ENCODE measurements at places on chromosomes 5 and 9. TPM values are rescaled to one million over a fixed set of nuclear protein-coding genes. Genes with fewer than 3 reads are reported as not detected.

DNA sequence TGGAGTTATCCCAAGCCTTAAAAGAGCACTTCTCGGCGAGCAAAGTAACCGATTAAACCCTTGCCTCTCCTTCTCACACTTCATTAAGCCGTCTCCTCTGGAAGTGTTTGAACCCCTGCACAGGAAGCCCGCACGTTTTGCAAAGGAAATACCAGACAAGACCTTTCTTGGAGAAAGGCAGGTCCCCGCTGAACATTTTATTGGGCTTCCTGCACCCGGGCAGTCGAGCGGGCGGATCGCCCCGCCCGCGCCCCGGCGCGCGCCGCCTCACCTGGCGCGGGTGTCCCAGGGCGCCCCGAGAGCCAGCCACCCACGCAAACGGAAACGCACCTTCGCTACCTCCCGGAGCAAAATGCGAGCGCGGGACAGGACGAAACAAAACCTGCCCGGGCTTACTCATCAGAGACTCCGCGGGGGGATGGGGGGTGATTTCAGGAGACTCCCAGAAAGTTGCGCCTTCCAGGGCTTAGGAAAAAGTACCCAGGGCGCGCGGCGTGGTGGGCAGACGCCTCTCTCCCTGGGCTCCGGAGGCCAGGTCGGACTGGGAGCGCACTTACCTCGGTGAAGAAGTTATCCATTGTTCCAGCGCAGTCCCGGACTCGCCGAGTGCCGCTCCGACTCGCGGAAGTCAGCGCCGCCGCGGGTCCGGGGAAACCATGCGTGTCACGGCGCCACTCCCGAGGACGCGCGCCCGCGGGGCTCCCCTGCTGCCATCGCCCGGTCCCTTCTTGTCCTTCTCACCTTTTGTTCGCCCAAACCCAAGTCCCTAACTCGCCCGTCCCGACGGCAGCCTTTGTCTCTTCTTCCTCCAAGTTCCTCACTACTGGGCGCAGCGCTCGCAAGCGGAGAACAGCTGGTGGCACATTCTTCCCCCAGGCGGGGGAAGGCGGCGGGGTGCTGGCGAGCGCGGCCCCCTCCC lies 598 bp downstream of the MYO10 start:
- DNase-seq = peak; percentile 42

GRCh38 chr9:126844085-126844484 lies 16.4 kb upstream of the ZBTB34 start:
- DNase-seq = no peak

DNA sequence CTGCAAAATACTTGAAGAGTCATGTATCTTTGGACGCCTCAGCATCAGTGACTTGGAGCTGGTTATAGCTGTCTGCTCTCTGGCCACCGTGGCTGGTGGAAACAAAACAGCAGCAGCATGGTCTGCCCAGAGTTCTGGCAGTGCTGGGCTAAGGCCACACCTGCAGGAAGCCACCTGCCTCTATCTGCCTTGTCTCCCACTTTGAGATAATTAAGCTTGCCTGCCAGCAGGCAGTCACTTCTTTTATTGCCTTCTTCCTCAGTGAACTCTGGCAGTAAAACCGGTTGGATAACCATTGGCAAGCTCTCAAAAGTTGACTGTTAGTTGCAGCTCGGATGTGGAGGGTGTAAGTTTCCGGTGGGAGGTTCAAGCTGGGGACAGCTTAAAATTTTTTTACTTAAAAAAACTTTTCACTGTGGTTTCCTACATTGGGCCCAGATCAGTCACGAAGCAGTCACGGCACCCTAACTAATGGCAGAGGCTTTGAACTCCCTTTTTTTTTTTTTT lies 4.9 kb downstream of the SMIM3 start:
- DNase-seq = peak; percentile 92

GRCh38 chr9:80789831-80790230 lies 899.5 kb downstream of the TLE1 start:
- DNase-seq = no peak

GRCh38 chr9:122151267-122151828 lies 8.2 kb downstream of the NDUFA8 start:
- DNase-seq = no peak

GRCh38 chr9:74533253-74533652 lies 36.1 kb downstream of the RORB start:
- DNase-seq = no peak

DNA sequence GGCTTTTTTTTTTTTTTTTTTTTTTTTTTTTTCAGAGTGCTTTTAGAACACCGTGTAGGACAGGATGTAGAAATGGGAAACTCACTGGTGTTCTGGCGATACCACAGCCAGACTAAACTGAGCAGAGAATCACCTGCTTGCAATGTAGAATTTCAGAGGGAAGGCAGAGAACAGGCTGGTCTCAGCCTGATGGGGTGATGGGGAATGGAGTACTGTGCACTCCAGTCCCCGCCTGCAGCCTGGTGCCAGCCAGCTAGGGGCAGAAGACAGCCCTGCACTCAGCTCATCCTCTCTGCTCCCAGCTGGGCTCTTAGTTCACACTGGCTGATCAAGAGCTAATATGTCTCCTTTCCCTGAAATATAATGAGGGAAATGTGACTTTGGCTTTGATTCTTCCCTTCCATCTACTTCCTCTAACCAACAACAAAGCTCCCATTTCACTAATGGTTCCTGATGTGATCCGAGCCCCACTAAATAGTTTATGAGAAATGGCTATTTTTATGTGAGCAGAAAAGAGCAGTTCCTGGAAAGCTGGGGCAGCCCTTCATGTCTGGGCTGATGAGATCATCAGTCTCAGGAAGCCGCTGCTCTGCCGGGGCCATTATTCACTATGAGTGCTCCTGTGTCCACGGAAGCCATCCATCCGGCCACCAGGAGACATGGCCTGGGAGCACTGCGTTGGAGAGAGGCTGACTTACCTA lies 209.7 kb downstream of the GADD45G start:
- DNase-seq = no peak

GRCh38 chr5:175805256-175806011 lies 65.9 kb upstream of the CPLX2 start:
- DNase-seq = no peak

DNA sequence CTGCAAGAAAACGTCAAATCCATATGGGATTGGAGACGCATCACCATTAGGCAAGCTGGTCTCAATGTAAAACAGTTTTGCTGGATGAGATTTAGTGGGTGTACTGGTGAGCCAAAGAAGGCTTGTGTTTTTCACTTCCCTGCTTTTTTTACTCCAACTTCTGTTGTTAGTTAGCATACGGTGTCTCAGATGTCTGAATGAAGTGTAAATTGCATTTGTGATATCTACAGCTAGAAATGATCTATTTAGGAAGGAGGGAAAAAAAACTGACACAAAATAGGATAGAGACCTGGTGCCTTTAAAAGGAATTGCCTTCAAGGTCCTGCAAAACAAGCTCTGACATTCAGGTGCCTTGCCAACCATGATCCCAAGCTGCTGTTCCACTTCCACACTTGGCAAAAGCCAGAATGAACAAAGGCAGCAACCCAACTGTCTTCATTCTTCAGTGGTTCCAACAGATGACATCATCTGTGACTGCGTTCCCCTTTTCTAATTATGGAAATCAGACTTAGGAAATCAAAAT lies 104.2 kb upstream of the RAI14 start:
- no peak for DNase-seq

DNA sequence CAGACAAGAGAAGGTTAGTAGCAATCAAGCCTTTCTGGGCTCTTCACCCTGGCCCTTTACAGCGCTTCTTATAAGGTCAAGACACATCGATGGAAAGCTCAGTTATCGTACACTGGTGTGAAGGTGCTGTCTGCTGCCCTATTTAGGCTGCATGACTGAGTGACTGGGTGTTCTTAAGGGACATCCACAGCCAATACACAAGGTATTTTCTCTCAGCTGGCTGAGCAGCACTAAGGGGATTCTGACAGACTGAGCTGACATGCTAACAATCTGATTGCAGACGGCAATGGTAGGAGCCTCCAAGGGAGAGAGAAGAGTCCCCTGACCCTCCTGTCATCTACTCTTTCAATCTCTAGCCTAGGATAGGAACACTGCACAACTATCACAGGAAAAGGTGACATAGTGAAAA lies 577.9 kb downstream of the ISL1 start:
- DNase-seq = no peak

- DNase-seq = no peak
Observed at GRCh38 chr5:178282391-178282790, 49.8 kb upstream of the PHYKPL start.

Gene TAL2
- total RNA-seq = not detected

Gene F2RL1
- total RNA-seq = 4.9 TPM

Gene FOXD1
- total RNA-seq = 1.6 TPM

Gene RLN2
- 2.3 TPM for total RNA-seq

Gene HK3
- total RNA-seq = 0.50 TPM

Gene FAXDC2
- 81.7 TPM for total RNA-seq
